Uterus (tissue), 4 donors: ENCODE measurements at places on chromosomes 2 and 18. TPM values are rescaled to one million over a fixed set of nuclear protein-coding genes. Genes with fewer than 3 reads are reported as not detected.

DNA sequence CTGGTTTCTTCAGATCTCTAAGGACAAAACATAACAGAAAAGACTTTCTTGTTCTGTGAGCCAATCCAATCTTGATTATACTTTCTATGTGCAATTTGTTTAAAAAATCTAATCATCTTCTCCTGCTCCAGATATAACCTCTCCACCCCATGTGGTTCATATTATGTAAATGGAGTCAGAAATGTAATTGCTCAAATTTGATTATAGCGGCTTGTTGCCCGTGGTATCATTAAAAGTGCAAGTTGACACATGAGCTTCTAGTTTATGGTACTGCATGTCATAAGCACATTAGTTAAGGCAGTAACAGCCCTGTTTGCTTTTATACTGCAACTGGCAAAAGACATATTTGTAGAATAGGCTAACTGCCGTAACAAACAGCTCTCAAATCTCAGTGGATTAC lies 715.1 kb upstream of the CDH7 start:
- DNase-seq, result no peak

GRCh38 chr18:45464619-45465018 lies 150.7 kb upstream of the SLC14A2 start:
- DNase-seq, result no peak

DNA sequence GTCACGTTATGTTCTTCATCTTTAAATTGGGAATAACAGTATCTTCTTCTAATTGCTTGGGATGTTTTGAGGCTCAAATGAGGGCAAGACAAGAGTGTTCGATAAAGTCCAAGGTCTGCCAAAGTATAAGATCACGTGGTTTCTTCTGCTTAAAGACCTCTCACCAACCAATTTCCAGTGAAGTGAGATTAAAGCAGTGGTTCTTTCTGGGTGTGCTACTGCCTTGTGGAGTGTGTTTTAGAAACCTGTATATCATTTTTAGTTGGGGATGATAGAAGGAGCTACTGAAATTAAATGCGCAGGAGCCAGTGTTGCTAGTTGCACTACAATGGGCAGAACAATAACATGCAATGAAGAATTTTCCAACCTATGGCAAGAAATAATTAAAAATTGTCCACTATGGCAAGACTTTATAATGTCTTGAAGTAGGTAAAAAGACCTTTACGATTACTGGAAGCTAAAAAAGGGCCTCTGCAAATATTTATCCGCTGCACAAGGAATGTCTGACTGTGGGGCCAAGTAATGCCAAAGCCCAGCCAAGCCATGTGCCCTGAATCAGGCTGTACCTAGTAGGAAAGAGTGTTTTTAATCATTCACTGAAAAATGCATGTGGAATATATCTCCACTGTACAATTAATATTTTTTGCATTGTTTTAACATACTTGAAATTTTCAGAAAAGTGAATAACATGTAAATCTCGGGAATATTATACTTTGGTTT lies 244.5 kb upstream of the REG3G start:
- DNase-seq, result no peak

GRCh38 chr2:62302631-62303435 lies 106.9 kb downstream of the B3GNT2 start:
- DNase-seq, result no peak

- DNase-seq, result no peak
Measured at GRCh38 chr2:74944987-74945787, 13.3 kb upstream of the POLE4 start.

The IRS1 gene
- 11.5 TPM for total RNA-seq

GRCh38 chr2:4020153-4020552 lies 316.8 kb downstream of the DCDC2C start:
- no peak for DNase-seq

GRCh38 chr2:47651296-47651695 lies 131.6 kb upstream of the MSH6 start:
- DNase-seq, result no peak

The SERPINB12 gene
- not detected for total RNA-seq
